ENCODE measurements at places on chromosomes 2 and 18.
A peak's percentile ranks its signal among the peaks of the same experiment; 100 is the strongest.

DNA sequence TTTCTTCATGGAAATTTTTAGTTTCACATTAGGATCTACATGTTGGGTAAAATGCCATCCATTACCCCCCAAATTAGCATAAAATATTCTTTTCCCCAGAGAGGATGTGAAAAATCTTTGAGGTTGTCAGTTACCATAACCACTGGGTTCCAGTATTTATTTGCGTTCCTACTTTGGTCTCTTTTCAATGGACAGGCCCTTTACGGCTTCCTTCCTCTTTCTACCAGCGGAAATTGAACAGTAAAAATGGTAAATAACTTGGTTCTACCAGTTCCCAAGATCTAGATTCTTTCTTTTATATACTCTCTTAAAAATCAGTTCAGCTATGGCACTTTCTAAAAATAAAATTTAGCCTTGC lies 169.2 kb upstream of the APCDD1 start:
- DNase-seq: no peak

DNA sequence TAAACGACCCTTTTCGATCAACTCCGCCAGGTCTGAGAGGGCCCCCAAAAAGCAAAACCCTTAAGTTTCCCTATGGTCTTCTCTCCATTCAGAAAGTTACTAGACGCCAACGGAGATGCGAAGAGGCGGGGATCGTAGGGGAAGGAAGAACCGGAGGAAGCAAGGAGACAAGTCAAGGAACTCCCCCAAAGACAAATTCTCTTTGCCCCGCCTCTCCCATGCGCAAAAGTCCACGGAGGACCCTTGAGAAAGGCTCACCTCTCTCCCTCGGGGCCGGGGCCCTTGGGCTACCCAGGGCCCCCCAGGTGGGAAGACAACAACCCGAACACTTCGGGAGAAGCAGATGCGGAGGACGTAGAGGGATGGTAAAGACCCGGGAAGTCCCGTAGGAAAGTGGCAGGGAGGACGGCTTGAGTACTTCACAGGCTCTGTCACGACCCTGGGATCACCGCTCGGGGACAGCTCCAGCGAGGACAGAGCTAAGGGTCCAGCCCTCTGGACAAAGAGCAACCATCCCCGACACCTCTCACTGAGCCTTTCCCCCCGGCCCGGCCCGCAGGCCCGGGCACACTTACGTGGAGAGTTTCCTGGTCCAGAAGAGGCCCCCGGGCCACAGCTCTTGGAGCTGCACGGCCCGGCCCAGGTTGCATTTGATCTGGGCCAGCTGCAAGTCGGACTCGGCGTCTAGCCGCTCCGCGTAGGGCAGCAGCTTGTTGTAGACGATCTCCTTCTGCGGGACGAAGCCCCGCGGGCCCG lies 647 bp downstream of the PSME4 start:
- no peak for DNase-seq

DNA sequence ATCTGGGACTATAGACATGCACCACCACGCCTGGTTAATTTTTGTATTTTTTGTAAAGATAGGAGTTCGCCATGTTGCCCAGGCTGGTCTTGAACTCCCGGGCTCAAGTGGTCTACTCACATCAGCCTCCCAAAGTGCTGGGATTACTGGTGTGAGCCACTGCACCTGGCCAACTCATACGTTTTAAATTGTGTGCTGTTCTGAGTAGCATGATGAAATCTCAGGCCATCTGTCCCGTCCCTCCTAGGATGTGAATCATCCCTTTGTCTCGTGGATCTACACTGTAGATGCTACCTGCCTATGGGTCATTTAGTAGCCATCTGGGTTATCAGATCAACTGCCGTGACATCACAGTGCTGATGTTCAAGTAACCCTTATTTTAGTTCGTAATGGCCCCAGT lies 38.5 kb upstream of the RMP24 start:
- DNase-seq: no peak

GRCh38 chr18:76951456-76952247 lies 129.3 kb downstream of the ZNF236 start:
- DNase-seq: no peak

GRCh38 chr2:62313449-62314227 lies 117.7 kb downstream of the B3GNT2 start:
- no peak for DNase-seq

DNA sequence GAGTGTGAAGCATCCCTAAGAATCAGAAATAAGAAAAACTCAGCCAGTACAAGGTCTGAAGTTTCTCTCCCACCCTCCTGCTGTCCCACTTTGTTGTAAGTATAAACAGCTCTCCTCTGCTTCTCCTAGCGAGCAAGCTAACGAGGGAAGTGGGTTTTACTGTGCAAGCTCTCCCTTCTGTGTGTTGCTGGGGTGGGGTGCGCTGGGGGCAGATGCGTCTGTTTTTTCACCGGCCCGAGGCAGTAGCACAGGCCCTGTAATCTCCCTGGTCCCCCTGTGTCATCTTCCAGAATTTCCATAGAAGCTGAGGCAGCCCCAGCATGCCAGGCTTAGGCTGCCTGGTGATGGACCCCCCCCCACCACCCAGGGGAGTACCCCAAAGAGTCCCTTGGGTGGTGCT lies 9.4 kb upstream of the CXCR4 start:
- no peak for DNase-seq

GRCh38 chr2:62800618-62801017 lies 95.1 kb downstream of the EHBP1 start:
- no peak for DNase-seq

DNA sequence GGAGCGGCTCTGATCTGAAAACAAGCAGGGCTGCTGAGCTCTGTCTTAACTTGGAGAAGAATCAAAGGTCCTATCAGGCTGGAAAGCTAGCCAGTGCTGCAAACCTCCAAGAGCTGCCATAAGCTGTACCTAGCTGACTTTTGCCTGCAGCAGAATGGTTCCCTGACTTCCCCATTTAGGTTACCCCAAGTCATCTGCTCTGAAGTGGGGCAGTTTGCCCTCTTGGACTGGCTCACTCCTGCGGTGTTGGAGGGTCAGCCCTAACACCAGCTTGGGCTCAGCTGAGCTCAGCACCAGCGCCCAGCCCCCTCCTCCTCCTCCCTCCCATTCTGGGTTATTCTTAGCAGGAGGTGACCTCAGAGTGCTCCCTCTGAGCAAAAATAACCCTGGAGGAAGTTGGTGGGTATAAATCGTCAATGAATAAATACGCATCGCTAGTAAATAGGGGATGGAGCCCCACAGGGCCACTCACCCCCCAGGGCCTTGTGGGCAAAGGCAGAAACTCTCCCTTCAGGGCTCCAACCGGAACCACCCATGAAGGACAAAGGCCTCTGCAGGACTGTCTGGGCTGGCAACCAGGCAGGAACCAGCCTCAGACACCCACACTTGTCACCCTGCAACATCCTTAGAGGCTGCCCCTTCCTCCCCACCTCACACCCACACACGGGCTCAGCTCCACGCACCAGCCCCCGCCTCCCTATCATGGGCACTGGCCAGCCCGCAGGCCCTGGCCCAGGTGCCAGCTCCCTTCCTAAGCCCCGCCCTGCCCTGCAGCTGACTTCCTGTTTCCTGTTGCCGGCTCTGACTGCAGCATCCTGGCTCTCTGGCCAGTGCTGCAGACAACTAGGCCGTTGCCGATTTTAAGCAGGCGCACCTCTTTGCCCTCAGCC lies 46.9 kb downstream of the DNMT3A start:
- DNase-seq: no peak

DNA sequence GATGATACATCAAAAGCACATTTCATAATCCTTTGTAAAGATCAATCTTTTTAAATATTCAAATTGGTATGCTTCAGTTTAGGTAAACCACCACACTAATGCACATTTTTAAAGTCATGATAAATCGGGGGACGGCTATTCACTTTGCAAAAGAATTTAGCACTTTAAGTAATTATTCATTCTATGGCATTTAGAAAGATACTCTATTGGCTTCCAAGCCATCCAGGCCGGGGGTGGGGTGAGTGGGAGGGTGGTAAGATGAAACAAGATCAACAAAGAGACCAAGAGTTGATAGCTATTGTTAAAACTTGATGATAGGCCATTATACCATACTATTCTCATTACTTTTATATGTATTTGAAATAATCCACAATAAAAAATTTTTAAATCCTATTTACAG lies 41.0 kb downstream of the EPG5 start:
- no peak for DNase-seq

- DNase-seq: no peak
Measured at GRCh38 chr2:46569766-46570165, 90.4 kb downstream of the TMEM247 start.

- DNase-seq: no peak
Measured at GRCh38 chr2:29130295-29130694, 15.1 kb downstream of the CLIP4 start.

DNA sequence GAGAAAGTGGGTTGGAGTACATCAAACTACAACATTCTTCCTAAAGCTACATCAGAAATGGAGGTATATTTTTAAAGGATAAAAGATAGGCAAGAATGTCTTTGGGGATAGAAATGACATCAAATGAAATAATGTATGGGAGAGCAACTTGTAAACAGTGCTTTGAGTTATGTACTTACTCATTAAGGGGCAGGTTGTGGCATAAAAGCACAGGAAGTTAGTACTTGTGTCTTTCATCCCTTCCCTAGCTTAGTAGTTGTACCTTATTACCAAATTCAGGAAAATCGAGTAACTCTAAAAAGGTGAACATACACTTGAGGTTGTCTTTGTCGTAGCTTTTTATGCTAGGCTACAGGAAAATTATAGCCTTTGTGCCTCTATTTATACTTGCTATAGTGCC lies 28.9 kb downstream of the PPP1CB start:
- peak; percentile 12 for DNase-seq

DNA sequence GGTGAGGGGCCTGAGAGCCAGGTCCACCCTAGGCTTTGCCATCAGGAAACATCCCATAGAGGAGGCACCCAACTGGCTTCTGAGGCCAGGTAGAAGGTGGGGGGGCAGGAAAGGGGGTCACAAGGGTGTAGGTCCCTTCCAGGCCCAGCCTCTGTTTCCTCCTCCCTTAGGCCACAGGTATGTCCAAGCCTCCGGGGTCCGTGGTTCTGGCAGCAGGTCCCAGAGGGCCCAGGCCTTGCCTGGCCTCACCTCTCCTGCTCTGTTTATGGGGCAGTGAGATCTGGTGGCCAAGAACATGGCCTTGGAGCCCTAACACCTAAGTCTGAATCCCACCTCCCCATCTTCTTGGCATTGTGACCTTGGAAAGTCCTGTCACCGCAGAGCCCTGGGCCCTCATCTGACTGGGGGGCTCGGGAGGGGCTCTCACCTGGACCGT lies 21.6 kb upstream of the GPR17 start:
- no peak for DNase-seq

GRCh38 chr2:178530131-178530530 lies 49.9 kb downstream of the PLEKHA3 start:
- DNase-seq: no peak

GRCh38 chr18:26419746-26420145 lies 128.6 kb downstream of the KCTD1 start:
- DNase-seq: no peak

GRCh38 chr2:61210332-61210981 lies 48.5 kb downstream of the C2orf74 start:
- no peak for DNase-seq

DNA sequence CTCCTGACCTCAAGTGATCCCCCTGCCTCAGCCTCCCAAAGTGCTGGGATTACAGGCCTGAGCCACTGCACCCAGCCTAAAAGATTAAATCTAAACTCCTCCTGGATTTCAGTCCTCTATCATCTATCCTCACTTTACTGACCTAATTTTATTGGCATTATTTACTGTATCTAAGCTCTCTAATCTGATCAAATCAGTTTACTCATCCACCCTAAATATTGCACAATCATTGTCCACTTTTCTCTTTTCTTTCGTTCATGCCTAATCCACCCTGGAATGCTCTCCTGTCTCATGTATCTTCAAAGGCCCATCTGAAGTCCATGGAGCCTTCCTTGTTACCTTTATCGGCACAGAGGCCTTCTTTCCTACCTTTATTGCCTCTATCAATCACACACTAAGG lies 31.6 kb upstream of the GPR155 start:
- DNase-seq: no peak

DNA sequence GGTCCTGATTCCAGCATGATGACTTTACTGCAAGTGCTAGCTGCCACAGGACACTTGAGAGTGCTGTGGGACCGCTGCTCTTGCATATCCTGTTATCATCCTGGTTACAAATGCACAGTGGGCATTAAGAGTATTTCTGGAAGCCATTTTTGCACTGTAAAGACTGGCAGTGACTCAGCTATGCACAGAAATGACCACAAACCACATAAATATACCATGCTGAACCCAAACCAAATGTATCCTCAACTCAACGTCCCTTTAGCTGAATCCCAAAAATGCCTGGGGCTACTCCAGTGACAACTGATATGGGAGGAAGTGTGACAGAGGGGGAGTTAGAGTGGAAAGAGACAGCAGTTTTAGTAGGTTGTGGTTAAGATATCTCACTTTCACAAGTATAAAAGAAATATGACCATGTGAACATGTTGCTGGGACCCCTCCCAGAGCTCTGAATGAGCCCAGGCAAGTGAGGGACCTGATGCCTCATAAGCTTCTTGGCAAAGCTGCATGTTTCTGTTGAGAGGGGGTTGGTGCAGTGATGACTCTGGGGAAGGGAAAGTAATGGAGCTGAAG lies 37.3 kb downstream of the RHBDD1 start:
- DNase-seq: no peak
